ENCODE measurements at places on chromosomes 6 and 20.

DNA sequence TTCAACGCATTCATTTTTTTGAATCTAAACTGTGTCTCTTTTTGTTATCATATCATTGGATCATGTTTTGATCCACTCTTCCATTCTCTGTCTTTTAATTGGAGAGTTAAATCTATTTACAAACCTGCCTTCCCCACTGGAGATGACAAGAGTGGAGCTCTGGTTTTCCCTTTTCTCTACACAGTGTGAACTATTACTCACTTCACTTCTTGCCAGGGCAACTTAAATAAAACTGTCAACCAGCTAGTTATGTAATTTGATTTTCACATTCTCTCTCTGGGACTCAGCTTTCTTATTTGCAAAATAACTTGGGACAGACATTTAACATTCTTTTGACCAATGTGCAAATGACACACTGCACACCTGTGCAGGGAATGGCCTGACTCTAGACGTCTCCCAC, 230.8 kb upstream of the CST7 start:
- DNase-seq, result no peak

DNA sequence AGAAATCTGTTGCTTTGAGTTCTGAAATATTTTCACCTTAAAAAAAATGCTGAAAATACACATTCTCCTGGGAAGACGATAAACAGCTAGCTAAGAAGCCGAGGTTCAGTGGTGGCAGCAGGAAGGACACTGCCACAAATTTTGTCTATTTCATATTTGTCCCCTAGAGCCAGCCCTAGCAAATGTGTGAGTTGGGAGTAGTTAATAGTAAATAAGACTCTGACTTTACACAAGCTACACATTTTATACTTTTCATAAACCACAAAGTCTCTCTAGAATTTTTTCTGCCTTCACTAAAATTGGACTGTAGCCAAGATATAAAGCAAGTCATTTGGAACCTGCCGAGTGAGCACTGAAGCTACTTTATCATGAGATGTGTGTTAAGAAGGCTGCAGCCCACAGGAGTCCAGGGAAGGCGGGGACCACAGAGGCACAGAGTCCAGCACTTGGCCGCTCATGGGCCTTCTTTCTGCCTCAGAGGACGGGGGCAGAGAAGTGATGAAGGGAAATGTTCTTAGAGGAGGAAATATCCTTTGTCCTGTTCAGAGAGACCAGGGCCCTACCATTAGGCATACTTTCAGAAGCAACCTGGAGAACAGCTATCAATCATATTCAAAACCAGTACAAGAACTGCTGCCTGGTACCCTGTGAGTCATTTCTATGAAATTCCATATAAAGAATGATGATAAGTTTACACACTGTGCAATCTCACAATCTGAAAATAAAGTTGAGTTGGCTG, 241.7 kb upstream of the TAB2 start:
- DNase-seq, result no peak

DNA sequence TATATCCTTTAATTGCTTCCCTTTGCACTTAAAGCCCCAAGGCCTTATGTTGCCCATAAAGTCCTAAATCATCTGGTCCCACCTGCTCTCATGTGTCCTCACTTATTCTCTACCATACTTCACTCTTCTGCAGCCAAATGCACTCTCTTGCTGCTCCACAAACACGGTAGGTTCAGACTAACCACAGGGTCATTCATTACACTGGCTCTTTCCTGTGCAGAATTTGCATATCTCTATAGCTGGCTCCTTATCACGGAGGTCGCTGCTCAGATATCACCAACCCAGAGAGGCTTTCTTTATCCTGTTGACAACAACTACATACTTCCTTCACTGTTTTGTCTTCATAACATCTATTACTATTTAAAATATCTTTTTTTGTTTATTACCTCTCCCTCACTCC, 86.8 kb downstream of the MOXD1 start:
- DNase-seq, result no peak

DNA sequence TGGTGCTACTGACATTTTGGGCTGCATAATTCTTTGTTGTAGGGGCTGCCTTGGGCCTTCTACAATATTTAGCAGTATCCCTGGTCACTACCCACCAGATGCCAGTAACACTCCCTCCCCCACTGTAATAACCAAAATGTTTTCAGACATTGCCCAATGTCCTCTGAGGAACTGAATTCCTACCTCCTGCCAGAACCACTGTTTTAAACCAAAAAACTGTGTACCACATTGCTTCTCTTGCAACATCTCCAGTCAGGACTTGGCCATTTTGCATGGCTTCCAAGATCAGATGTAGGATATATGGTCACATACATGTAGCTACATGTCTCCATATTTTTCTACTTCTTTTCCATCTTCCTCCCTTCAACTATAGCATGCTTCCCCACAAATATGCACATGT, 97.4 kb upstream of the IFNGR1 start:
- no peak for DNase-seq

- DNase-seq, result no peak
These were observed 478.1 kb downstream of the PREX1 start for GRCh38 chr20:48349656-48350055.

DNA sequence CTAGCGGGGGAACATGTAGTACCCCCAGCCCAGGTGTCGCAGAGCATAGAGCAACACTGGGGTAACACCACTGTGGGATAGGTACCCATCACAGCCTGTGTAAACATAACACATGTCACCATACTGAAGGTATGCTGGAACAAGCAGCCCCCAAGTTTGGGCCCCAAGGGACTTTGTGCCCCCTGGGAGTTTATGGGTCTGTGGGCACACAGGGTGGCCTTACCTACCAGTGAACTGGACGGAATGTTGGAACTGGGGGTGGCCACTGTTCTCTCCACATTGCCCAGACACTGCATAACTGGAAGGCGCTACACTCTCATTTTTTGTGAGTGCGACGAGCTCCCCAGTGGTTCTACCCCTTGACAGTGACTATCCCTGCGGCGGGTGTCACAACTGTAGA, 28.5 kb downstream of the HDDC2 start:
- DNase-seq, result no peak

Measured in activated T-helper 1 cell treated with Interleukin-2 at 50 U/mL for 16 hours (primary cell).